ENCODE measurements at places on chromosomes 11 and 22. TPM values are rescaled to one million over a fixed set of nuclear protein-coding genes. Genes with fewer than 3 reads are reported as not detected.

Gene RNF215
- 8.5 TPM for total RNA-seq

DNA sequence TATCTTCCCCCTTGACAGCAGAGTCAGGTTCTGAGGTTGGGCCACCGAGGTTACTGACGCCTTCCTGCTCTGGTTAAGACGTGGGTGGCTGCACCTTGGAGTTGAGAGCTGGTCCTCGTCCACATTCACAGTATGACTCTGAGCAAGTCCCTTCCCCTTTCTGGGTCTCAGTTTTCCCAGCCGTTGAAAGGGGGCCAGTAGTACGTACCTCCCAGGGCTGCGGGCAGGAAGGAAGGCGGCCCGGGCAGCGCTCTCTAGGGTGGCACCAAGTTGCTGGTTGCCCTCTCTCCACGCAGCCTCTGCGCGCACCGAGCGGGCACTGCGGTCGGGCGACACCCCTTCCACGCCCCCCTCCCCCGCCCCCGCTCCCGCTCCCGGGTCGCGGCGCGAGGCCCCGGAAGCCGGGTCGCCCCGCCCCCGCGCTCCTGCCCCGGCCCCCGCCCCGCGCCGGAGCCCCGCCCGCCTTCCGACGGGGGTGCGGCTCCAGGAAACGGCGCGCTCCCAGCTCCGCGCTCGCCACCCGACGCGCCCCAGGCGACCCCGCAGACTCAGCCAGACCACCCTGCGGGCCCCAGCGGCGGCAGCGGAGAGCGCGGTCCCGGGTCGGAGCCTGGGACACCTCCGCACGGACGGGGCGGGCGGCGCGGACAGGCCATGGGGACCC is at the start of gene EHBP1L1:
TSS of gene EHBP1L1 (plus strand) at position 486 of the 664 bp plus-strand sequence. CDS start 250 bp downstream, outside the sequence.
- peaks cover 49% of the 10 kb centered on the region for H3K4me1 ChIP-seq
- peak; percentile 89 for DNase-seq
- H3K27ac ChIP-seq = peak within 1 kb of the TSS; percentile 91
- H3K4me3 ChIP-seq = peak within 1 kb of the TSS; percentile 84
- H3K36me3 ChIP-seq = peaks cover 15% of the 10 kb centered on the region

- peaks cover 24% of the 10 kb centered on the region for H3K36me3 ChIP-seq
- no peaks in the 10 kb centered on the region for H3K4me1 ChIP-seq
- H3K27ac ChIP-seq = no peak overlapping the region
- H3K27me3 ChIP-seq = no peaks in the 10 kb centered on the region
- no peak for DNase-seq
These were observed 9.7 kb downstream of the IMMP1L start for GRCh38 chr11:31499576-31500178.

GRCh38 chr11:34006876-34007275 is 44.7 kb upstream of the CAPRIN1 start:
- no peaks in the 10 kb centered on the region for H3K36me3 ChIP-seq
- H3K27ac ChIP-seq = no peak overlapping the region
- no peaks in the 10 kb centered on the region for H3K4me1 ChIP-seq
- no peak for DNase-seq
- peaks cover 57% of the 10 kb centered on the region for H3K27me3 ChIP-seq
- H3K4me3 ChIP-seq = no peak overlapping the region

DNA sequence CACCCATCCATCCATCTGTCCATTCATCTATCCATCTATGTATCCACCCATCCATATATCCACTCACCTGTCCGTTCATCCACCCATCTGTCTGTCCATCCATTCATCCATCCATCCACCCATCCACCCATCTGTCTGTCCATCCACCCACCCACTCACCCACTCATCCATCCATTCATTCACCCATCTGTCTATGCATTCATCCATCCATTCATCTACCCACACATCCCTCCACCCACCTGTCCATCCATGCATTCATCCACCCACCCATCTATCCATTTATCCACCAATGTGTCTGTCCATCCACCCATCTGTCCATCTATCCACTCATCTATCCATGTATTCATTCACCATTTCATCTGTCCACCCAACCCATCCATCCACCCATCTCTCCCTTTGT is 33.3 kb downstream of the NADSYN1 start:
- DNase-seq = no peak
- peaks cover 53% of the 10 kb centered on the region for H3K36me3 ChIP-seq
- no peak overlapping the region for H3K4me3 ChIP-seq
- no peaks in the 10 kb centered on the region for H3K27me3 ChIP-seq
- H3K4me1 ChIP-seq = peaks cover 20% of the 10 kb centered on the region

GRCh38 chr11:1442807-1443366 is 43.7 kb downstream of the MOB2 start:
- no peak overlapping the region for H3K4me3 ChIP-seq
- no peaks in the 10 kb centered on the region for H3K4me1 ChIP-seq
- DNase-seq = no peak
- no peak overlapping the region for H3K27ac ChIP-seq
- H3K27me3 ChIP-seq = no peaks in the 10 kb centered on the region

- no peak for DNase-seq
- H3K4me1 ChIP-seq = no peaks in the 10 kb centered on the region
- no peak overlapping the region for H3K27ac ChIP-seq
These were observed 379.2 kb upstream of the LARGE1 start for GRCh38 chr22:34299496-34299895.

DNA sequence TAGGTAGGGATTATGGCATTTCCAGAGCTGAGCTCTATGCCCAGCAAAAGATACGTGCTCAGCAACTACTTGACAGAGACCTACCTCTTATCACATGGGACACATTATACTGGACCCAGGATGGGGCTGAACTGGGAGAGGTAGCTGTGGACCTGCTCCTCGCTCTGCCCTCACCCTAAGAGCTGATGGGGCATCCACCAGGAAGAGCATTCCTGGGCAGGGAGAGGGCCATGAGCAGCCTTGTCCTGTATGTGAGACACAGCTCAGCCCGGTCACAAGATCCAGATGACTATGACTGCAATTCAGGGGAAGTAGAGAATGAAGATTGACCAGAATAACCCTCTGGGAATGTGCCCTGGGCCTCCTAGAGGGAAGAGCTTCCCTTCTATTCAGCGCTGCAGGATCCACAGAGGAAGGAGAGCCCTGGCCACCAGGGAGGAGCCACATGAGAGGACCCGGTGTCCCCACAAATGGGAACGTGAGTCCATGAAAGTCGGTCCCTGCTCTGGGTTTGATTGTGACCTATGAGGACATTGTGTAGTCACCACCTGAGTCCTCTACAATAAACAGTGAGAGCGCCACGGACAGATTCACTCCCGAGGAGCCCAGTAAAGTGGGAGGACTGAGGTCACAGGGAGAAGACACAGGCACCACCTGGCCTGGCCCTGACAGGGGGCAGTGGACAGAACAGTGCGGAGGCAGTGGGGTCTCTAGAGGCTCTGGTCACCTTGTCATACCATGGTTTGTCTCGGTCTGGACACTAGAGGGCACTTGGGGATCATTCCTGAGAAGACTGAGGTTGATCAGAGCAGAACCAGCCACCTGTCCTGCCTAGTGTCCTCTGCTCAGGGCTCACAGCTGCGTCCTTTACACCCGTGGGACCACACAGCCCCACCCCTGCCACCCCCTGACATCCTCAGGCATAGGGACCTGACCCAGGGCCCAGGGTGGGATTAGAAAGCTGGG is 99.5 kb downstream of the ZNF280B start:
- H3K36me3 ChIP-seq = no peaks in the 10 kb centered on the region
- DNase-seq = no peak

Gene PAMR1
- total RNA-seq = not detected

GRCh38 chr22:47052236-47053012 is 290.0 kb downstream of the TBC1D22A start:
- H3K27ac ChIP-seq = peak overlapping the region; percentile 70
- H3K4me1 ChIP-seq = peaks cover 39% of the 10 kb centered on the region
- H3K36me3 ChIP-seq = no peaks in the 10 kb centered on the region
- DNase-seq = no peak
- H3K4me3 ChIP-seq = no peak overlapping the region

GRCh38 chr11:46747150-46747549 is 28.1 kb downstream of the F2 start:
- no peak for DNase-seq
- H3K4me3 ChIP-seq = no peak overlapping the region
- H3K27me3 ChIP-seq = no peaks in the 10 kb centered on the region
- no peaks in the 10 kb centered on the region for H3K4me1 ChIP-seq
- no peak overlapping the region for H3K27ac ChIP-seq

- no peak for DNase-seq
- no peak overlapping the region for H3K4me3 ChIP-seq
- H3K27me3 ChIP-seq = peaks cover 58% of the 10 kb centered on the region
- H3K27ac ChIP-seq = no peak overlapping the region
These were observed 93.8 kb upstream of the TOP3B start for GRCh38 chr22:22076361-22076760.

GRCh38 chr22:42229455-42230149 is 40.9 kb downstream of the TCF20 start:
- no peak for DNase-seq
- no peak overlapping the region for H3K27ac ChIP-seq
- no peaks in the 10 kb centered on the region for H3K27me3 ChIP-seq

GRCh38 chr11:73271936-73272679 is at the start of gene P2RY6:
Gene P2RY6 (plus strand): TSS chr11:73272338. CDS start chr11:73296519, 24,181 bp downstream.
- no peak within 1 kb of the TSS for H3K27ac ChIP-seq
- DNase-seq = no peak
- peaks cover 28% of the 10 kb centered on the region for H3K27me3 ChIP-seq
- no peaks in the 10 kb centered on the region for H3K36me3 ChIP-seq

Gene GAL3ST1
- total RNA-seq = not detected

Gene CD248
- 16.8 TPM for total RNA-seq

GRCh38 chr11:12949453-12949852 is 59.7 kb upstream of the RASSF10 start:
- H3K36me3 ChIP-seq = no peaks in the 10 kb centered on the region
- no peak for DNase-seq

DNA sequence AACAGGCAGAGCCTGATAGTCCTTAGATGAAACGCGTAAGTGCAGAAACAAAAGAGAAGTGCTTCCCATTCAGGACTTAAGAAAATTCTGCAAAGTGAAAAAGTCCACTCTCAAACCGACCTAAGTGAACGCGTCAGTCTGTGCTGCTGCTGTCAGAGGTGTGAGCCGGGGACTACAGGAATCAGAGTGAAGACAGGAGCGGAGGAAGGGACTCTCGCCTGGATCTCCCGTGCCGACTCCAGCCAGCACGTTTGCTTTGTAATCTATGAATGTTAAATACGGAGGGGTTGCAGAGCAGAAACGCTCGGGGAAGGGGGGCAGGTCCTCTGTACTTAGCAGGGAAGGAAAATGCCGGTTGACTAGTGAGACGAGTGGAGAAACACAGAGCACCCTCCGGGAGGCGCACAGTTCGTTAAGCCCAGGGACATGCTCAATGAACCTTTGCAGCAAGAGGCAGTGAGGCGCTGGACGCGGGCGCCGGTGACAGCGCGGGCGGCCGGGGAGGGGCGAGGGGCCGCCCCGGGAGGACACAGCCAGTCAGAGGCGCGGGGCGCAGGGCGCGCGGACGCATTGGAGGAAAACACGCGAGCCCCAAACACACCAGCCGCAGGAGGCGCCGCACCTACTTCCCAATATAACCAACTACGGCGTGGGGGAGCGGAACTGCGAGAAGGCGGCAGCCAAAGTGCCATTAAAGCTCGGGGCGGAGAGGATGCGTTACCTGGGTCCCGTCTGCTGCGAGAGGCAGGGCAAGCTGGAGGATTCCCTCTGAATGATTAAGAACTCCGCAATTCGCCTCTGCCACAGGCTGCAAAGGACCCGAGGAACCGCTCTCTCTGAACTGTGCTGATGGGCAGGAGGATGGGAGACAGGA is at the start of gene CNTN5:
TSS of gene CNTN5 (plus strand) at position 598 of the 874 bp plus-strand sequence.
- H3K36me3 ChIP-seq = no peaks in the 10 kb centered on the region
- no peak within 1 kb of the TSS for H3K4me3 ChIP-seq
- peaks cover 4% of the 10 kb centered on the region for H3K4me1 ChIP-seq
- peaks cover 26% of the 10 kb centered on the region for H3K27me3 ChIP-seq

DNA sequence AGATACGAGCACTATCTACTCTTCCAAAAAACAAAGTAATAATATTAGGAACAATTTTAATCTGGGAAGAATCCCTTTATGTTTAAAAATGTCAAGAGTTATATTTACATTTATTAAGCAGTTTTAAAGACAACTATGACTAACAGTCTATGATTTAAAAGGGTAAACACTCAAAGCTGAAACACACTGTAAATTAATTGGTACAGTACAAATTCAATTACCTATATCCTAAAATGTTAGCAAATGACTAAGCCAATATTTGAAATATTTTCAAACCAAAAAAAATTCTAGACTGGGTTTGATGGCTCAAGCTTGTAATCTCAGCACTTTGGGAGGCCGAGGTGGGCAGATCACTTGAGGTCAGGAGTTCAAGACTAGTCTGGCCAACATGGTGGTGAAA is 36.0 kb upstream of the CHRNA10 start:
- DNase-seq = no peak
- H3K27me3 ChIP-seq = no peaks in the 10 kb centered on the region
- H3K36me3 ChIP-seq = peaks cover 47% of the 10 kb centered on the region

DNA sequence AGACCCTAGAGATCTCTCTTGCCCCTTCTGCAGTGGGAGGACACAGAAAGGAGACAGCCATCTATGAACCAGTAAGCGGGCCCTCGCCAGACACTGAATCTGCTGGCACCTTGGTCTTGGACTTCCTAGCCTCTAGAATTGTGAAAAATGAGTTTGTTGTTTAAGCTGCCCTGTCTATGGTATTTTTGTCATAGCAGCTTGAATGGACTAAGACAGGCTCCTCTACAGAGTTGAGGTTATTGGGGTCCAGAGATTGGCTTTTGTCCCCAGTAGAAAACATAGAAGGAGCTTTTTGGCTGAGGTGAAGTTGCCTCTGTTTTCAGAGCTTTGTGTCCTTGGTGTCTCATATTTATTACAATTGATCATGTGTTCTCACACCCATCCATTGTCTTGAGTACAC is 77.2 kb downstream of the STIM1 start:
- H3K36me3 ChIP-seq = peaks cover 12% of the 10 kb centered on the region
- H3K4me3 ChIP-seq = no peak overlapping the region
- H3K27ac ChIP-seq = no peak overlapping the region

Gene C11orf86
- total RNA-seq = not detected

DNA sequence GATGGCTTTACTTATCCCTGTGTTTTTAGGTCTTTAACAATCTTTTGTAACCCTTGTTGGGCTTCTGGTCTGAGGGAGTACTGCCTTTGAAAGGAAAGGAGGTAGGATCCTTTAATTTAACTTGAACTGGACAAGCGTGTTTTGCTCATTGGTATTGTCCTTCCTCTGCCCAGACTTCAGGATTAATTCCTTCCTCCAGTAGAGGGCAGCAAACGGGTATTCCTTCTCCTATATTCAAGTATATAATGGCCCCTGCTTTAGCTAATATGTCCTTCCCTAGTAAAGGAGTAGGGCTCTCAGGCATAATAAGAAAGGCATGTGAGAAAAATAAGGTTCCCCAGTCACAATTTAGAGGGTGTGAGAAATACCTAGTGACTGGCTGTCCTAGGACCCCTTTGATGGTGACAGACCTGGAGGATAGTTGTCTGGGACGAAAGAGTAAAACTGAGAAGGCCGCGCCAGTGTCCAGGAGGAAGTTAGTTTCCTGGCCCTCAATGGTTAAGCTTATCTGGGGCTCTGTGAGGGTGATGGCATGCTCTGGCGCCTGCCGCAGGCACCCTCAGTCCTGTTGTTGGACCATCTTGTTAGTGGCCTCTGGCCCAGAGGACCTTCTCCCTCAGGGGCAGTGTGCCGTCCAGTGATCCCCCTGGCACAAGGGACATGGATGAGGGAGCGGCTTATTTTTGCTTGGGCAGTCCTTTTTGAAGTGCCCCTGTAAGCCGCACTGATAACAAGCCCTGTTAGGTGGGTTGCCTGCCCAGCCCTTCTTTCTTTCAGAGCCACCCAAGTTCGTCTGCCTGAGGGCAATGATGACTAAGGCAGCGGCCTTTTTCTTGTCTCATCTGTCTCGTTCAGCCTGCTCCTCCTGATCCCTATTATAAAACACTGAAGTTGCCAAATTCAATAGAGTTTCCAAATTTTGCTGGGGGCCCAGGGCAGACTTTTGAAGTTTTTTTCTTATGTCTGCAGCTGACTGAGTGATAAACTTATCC is 51.8 kb downstream of the C11orf71 start:
- H3K36me3 ChIP-seq = no peaks in the 10 kb centered on the region
- H3K27ac ChIP-seq = no peak overlapping the region
- no peak overlapping the region for H3K4me3 ChIP-seq
- no peaks in the 10 kb centered on the region for H3K27me3 ChIP-seq
